ENCODE measurements at places on chromosomes 12 and 14. TPM values are rescaled to one million over a fixed set of nuclear protein-coding genes. Genes with fewer than 3 reads are reported as not detected.

The NANOG gene
- 2.3 TPM for total RNA-seq

DNA sequence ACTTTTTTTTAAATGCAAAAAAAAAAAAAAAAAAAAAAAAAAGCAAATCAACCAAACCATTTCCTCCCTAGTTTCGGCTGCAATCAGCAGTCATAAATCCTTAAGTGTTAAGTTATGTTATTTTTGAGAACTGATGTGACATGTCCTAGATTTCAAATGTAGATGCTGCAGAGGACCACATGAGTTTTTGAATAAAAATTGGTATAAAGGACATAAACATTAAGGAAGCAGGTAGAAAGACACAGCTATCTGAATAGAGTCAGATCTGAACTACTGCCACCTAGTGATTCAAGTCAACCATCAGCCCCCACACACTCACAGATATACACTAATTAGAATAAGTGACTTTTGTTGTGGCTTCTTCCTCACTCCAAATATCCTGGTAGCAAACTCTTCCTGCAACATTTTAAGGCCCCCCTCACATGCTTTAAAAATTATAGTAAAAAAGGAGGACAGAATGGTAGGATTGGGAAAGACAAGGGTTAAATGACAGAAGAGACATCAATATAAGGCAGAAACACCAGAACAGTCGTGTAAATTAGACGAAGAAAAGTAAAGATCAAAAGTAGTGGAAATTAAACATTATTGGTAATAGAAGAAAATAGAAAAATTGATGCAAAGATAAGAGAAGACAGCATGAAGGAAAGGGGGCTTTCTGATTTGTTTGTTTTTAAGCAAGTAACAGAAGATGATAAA, 394.5 kb upstream of the ATP2B1 start:
- no peak for DNase-seq
- H3K4me1 ChIP-seq: no peaks in the 10 kb centered on the region
- no peaks in the 10 kb centered on the region for H3K27me3 ChIP-seq
- no peak overlapping the region for H3K27ac ChIP-seq
- no peaks in the 10 kb centered on the region for H3K36me3 ChIP-seq

DNA sequence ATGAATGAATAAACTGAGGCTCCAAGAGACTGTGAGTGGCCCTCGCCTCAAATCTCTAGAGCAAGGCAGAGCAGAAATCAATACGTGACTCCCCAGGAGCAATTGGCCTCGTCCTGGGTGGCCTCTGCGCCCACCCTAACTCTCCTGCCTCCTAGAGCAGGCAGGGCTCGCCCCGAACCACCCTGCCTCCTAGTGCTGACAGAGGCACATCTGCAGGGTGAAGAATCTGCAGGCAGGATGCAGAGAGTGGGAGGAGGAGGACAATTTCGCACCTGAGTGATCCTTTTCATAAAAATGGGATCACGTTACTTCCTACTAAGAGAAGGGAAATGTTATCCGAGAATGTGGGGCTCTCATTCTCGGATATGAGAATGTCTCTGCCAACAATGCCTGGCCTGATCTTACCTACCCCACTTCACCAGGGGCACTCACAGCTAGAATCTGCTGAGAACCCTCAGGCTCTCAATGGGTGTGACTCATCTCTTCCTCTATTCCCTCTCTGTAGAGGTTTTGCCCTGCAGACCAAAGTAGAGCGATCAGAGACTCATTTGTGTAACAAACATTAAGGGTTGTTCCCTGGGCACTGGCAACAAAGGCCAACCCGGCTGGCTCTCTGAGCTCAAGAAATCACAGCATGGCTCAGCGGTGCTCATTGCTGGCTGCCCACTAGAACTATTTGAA, 61.7 kb upstream of the BCL2L14 start:
- H3K27ac ChIP-seq: no peak overlapping the region
- H3K36me3 ChIP-seq: no peaks in the 10 kb centered on the region
- no peaks in the 10 kb centered on the region for H3K27me3 ChIP-seq
- no peak overlapping the region for H3K4me3 ChIP-seq

DNA sequence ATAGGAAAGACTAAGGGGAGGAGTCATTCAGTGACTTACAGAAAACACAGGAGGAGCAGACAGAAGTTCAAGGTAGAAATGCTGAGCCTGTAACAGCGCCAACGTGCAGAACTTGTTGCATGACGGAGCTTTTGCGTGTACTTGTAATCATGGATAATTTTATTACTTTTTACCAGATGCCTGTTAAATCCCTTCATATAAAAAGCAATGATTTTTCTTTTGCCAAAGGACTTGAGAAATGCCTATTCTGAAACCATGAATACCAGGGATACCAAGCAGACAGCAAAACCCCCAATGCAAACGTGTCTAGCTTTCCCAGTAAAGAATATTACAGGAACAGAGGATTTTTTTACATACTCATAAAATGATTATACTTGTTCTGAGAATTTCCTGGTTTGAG, 163.6 kb upstream of the GSC start:
- H3K27me3 ChIP-seq: no peaks in the 10 kb centered on the region
- DNase-seq: no peak
- H3K36me3 ChIP-seq: no peaks in the 10 kb centered on the region
- H3K27ac ChIP-seq: no peak overlapping the region
- H3K4me1 ChIP-seq: peaks cover 12% of the 10 kb centered on the region
- H3K4me3 ChIP-seq: no peak overlapping the region

The SERPINA10 gene
- 3.0 TPM for total RNA-seq

The JPH4 gene
- total RNA-seq: 0.99 TPM

- no peak for DNase-seq
- no peak overlapping the region for H3K4me3 ChIP-seq
- no peaks in the 10 kb centered on the region for H3K27me3 ChIP-seq
- no peaks in the 10 kb centered on the region for H3K36me3 ChIP-seq
- H3K27ac ChIP-seq: no peak overlapping the region
These were observed 182.9 kb downstream of the MON2 start for GRCh38 chr12:62649412-62650138.

DNA sequence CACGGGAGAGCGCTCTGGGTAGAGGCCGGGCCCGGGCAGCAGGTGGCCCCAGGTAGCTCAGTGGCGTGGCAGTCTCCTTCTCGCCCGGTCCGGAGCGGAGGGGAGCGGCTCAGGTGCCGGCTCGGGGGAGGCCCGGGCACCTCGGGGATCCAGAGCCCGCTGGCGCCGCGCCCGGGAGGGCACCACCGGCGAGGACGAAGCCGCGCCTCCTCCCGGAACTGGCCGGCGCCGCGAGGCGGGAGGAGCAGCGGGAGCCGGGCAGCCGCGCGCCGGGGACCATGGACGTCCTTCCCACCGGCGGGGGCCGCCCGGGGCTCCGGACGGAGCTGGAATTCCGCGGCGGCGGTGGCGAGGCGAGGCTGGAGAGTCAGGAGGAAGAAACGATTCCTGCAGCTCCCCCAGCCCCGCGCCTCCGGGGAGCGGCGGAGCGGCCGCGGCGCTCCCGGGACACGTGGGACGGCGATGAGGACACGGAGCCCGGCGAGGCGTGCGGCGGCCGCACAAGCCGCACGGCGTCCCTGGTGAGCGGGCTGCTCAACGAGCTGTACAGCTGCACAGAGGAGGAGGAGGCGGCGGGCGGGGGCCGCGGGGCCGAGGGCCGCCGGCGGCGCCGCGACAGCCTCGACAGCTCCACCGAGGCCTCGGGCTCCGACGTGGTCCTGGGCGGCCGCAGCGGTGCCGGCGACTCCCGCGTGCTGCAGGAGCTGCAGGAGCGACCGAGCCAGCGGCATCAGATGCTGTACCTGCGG, 21.5 kb upstream of the GNS start:
- peaks cover 13% of the 10 kb centered on the region for H3K4me1 ChIP-seq
- peak; percentile 91 for DNase-seq
- H3K4me3 ChIP-seq: peak overlapping the region; percentile 66
- H3K27me3 ChIP-seq: no peaks in the 10 kb centered on the region
- H3K36me3 ChIP-seq: no peaks in the 10 kb centered on the region

- no peaks in the 10 kb centered on the region for H3K27me3 ChIP-seq
- no peak for DNase-seq
- no peak overlapping the region for H3K27ac ChIP-seq
- H3K4me1 ChIP-seq: no peaks in the 10 kb centered on the region
- H3K36me3 ChIP-seq: no peaks in the 10 kb centered on the region
These were observed 53.9 kb upstream of the NUDT4 start for GRCh38 chr12:93323625-93324329.

The CLEC4E gene
- total RNA-seq: 2.6 TPM

GRCh38 chr14:71933001-71933587, 865 bp downstream of the RGS6 start:
- H3K4me1 ChIP-seq: peaks cover 17% of the 10 kb centered on the region
- H3K27ac ChIP-seq: no peak overlapping the region
- no peak overlapping the region for H3K4me3 ChIP-seq
- H3K36me3 ChIP-seq: no peaks in the 10 kb centered on the region
- DNase-seq: no peak

The SPTB gene
- total RNA-seq: 8.6 TPM

DNA sequence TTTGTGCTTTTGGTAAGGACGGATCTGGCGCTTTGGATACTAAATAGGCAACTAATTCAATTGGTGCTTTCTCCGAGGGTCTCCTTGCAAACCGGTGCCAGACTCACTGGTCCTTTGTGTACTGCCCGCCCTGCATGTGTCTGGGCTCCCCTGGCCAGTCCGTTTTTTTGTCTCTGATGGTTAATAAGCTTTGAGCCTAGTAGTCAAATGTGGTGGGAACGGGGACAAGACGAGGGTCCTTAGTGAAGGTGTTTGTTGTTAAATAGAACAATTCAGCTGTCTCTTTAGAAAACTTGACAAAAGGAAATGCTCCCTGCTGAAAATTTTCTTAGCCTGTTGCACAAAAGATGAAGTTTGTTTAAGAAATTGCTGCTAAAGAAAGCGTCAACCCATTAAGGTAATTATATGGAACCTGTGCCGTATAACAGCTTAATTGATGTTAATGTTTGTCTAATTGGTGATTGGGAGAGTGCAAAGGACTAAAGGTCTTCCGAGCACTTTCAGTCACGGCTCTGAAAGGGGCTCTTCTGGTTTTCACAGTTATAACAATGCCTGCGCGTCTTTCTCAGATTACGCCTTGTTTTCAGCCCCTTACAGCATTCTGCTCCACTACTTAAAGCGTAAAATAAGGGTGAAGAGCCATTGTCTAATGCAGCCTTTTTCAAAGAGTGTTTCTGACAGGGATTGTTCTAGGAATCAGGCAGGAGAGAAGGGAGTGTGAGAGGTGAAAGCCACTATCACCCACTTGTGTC, 537.4 kb downstream of the PRKD1 start:
- no peaks in the 10 kb centered on the region for H3K36me3 ChIP-seq
- H3K27me3 ChIP-seq: no peaks in the 10 kb centered on the region
- H3K4me3 ChIP-seq: no peak overlapping the region

GRCh38 chr14:68306265-68306933, 486.5 kb downstream of the ZFP36L1 start:
- H3K27ac ChIP-seq: peak overlapping the region; percentile 79
- H3K27me3 ChIP-seq: no peaks in the 10 kb centered on the region
- H3K36me3 ChIP-seq: no peaks in the 10 kb centered on the region
- no peak for DNase-seq

- no peak overlapping the region for H3K27ac ChIP-seq
- H3K4me3 ChIP-seq: no peak overlapping the region
- H3K4me1 ChIP-seq: no peaks in the 10 kb centered on the region
- H3K27me3 ChIP-seq: no peaks in the 10 kb centered on the region
- no peak for DNase-seq
These were observed 119.4 kb downstream of the KTN1 start for GRCh38 chr14:55699131-55700057.

The TBX3 gene
- 4.2 TPM for total RNA-seq

DNA sequence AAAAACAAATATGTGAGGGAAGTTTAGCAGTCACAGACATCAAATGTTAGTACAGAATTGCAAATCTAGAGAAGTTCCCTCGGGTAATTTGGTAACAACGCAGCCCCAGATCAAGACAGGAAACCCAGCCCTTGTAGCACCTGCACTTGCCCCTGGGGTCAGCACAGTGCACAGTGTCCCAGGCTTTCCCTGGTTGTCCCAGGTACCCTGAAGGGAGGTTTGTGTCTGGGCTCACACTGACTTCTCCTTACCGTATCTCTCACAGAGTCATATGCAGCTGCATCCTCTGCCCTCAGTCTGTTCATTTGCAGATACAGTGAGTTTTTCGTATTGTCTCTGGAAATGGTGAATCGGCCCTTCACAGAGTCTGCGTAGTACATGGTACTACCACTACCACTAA, 528.9 kb downstream of the TMEM121 start:
- H3K27me3 ChIP-seq: no peaks in the 10 kb centered on the region
- H3K36me3 ChIP-seq: no peaks in the 10 kb centered on the region
- H3K4me3 ChIP-seq: no peak overlapping the region

DNA sequence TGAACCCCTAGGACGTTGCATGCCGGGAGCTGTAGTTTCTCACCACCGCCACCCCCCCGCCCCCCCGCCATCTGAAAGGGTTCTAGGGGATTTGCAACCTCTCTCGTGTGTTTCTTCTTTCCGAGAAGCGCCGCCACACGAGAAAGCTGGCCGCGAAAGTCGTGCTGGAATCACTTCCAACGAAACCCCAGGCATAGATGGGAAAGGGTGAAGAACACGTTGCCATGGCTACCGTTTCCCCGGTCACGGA, 501 bp upstream of the HSP90B1 start:
- no peaks in the 10 kb centered on the region for H3K27me3 ChIP-seq
- peaks cover 44% of the 10 kb centered on the region for H3K4me1 ChIP-seq
- peak overlapping the region; percentile 17 for H3K4me3 ChIP-seq
- peaks cover 5% of the 10 kb centered on the region for H3K36me3 ChIP-seq
- DNase-seq: no peak
- peak overlapping the region; percentile 80 for H3K27ac ChIP-seq

The POU6F1 gene
- 9.6 TPM for total RNA-seq

DNA sequence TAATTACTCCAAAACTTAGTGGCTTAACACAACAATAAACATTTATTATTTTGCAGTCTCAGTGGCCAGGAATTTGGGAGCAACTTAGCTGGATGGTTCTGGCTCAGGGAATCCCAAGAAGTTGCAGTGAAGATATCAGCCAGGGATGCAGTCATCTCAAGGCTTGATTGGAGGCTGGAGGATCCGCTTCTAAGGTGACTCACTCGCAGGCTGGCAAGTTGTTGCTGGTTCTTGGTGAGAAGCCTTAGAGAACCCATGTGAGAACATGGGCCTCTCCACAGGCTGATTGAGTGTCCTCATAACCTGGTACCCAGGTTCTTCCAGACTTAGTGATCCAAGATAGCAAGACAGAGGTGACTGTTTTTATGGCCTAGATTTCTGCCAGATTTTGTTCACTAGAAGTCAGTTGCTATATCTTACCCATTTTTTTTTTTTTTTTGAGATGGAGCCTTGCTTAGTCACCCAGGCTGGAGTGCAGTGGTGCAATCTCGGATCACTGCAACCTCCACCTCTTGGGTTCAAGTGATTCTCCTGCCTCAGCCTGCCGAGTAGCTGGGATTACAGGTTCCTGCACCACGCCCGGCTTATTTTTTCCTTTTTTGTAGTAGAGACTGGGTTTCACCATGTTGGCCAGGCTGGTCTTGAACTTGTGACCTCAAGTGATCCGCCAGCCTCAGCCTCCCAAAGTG, 32.5 kb downstream of the BRMS1L start:
- H3K27ac ChIP-seq: no peak overlapping the region
- H3K4me1 ChIP-seq: no peaks in the 10 kb centered on the region
- H3K4me3 ChIP-seq: no peak overlapping the region
- DNase-seq: no peak

- no peak overlapping the region for H3K4me3 ChIP-seq
- no peaks in the 10 kb centered on the region for H3K27me3 ChIP-seq
These were observed 104.0 kb upstream of the EIF5 start for GRCh38 chr14:103230021-103230420.

- no peaks in the 10 kb centered on the region for H3K4me1 ChIP-seq
- H3K36me3 ChIP-seq: no peaks in the 10 kb centered on the region
- no peak overlapping the region for H3K4me3 ChIP-seq
- H3K27ac ChIP-seq: no peak overlapping the region
- H3K27me3 ChIP-seq: no peaks in the 10 kb centered on the region
These were observed 294.0 kb downstream of the KSR2 start for GRCh38 chr12:117674763-117675162.

- no peaks in the 10 kb centered on the region for H3K36me3 ChIP-seq
- no peak overlapping the region for H3K27ac ChIP-seq
- no peak for DNase-seq
- H3K4me3 ChIP-seq: no peak overlapping the region
These were observed 1.8 kb upstream of the IAPP start for GRCh38 chr12:21370845-21371449.

Data from body of pancreas (tissue), 4 donors.